Hindlimb muscle (tissue), 1 donor: ENCODE measurements at places on chromosomes 11 and 22.

DNA sequence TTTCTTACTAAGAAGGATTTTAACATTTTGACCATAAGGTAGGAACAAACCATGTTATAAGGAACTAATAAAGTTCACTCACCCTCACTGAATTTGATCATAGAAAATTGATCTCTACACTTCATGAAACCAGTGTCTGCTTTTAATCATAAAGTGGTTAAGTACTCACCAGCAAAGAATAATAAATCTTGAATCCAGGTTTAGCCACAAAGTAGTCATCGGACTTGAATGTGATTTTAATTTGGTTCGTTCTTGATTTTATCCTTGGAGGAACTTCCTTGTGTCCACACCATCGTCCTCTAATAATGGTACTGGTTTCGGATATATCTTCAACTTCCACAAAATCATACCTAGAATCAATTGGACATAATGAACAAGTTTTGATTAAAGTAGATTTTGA lies 40.5 kb upstream of the DDI1 start:
- no peak for DNase-seq

GRCh38 chr11:65503949-65504673 lies 5.3 kb downstream of the MALAT1 start:
- DNase-seq = peak; percentile 53

- no peak for DNase-seq
These were observed 30.6 kb upstream of the TMPRSS4 start for GRCh38 chr11:118046051-118046963.

- DNase-seq = no peak
These were observed 461.8 kb downstream of the BRD1 start for GRCh38 chr22:49365910-49366309.
